KG1 (cell line): ENCODE measurements at places on chromosomes 1 and 21.

GRCh38 chr21:45055861-45056260 is 18.5 kb upstream of the ADARB1 start:
- no peak for DNase-seq

DNA sequence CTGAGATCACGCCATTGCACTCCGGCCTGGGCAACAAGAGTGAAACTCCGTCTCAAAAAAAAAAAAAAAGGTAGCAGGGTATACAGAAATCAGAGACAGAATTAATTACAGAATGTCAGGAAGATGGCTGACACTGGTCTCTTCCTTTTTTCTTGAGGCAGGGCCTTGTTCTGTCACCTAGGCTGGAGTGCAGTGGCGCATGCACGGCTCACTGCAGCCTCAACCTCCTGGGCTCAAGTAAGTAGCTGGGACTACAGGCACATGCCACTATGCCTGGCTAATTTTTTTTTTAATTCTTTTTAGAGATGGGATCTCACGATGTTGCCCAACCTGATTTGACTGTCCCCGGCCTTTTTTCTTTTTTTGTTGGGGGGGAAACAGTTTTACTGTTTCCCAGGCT is 16.4 kb downstream of the RNU5D-1 start:
- no peak for DNase-seq

DNA sequence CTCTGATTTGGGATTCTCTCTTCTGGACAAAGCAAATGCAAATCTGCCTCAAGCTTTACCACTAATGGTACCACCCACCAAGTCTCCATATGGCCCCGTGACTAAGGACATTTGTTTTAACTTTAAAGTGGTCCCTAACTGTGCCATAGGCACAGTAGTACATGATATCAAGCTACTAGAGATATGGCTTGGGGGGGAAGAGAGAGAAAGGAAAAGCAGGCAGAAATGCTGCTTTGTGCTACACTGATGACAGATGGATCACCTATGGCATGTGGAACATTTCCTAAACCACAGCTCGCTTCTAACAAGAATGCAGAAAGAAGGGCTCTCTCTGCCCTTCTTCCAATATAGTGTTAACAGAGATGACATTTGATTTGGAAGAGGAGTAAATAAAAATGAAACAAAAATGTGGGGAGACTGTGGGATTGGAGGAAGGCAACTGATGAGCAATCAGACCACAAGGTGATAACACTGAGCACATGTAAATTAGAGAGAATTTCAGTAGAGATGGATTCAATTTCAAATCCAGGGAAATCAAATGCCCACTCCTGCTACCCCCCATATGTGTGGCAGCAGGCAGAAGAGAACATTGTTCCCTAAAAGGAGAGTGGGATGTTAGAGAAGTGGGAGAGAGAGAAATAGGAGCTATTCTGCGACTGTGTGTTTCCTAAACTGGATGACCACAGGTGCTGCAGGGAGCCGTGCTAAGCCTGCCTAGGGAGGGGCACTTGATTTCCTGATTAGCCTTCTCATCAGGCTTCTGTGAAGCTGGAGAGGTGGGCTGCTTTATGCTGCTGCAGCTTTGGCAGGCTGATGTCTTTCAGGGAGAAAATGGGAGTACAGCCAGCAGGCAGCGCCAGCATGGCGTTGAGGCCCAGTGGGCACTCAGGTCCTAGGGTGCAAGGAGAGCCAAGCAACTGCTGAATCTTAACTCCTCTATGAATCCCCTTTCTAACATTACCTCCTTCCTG is 75.3 kb downstream of the ZNF648 start:
- DNase-seq, result no peak

- DNase-seq, result no peak
These were observed 81.0 kb upstream of the CD55 start for GRCh38 chr1:207240325-207241101.

- peak; percentile 61 for DNase-seq
These were observed 60.1 kb downstream of the F3 start for GRCh38 chr1:94481473-94481933.

GRCh38 chr1:3558036-3558726 is 53.1 kb downstream of the MEGF6 start:
- DNase-seq, result no peak

GRCh38 chr1:107532318-107532717 is 391.5 kb downstream of the NTNG1 start:
- no peak for DNase-seq

DNA sequence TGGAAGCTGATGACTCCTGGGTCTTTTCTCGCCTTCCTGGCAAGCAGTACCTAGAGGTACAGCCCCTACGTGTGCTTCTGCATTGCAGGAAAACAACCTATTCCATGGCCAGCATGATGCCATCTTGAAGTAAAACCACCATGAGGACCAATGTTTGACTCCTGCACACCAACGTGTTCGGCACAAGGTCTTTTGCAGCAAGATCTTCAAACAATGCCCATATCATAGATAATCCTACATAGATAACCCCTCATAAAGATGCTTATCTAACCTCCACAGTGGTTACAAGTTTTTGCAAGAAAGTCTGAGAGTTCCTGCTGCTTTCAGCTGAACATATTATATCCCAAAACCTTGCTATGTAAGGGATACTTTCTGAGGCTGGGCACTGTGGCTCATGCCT is 141.1 kb upstream of the MAP1LC3C start:
- no peak for DNase-seq

GRCh38 chr1:246587032-246587431 is 20.8 kb downstream of the CNST start:
- no peak for DNase-seq

DNA sequence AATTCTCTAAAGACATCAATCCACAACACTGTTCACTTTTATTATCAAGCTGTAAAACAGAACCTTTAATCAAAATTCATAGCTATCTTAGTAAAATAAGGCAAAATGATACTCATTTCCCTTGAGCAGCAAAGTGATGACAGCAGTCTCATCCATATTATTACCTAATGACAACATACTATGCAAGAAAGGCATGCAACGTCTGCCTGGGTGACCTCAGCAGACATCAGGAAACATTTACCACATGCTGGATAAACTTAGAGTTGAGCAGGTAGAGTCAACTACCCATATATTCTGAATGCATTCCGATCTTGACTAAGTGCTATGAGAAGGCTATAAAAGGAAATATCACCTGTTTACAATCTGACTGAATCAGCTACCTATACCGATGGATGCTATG is 145.1 kb downstream of the SIPA1L2 start:
- DNase-seq, result no peak

DNA sequence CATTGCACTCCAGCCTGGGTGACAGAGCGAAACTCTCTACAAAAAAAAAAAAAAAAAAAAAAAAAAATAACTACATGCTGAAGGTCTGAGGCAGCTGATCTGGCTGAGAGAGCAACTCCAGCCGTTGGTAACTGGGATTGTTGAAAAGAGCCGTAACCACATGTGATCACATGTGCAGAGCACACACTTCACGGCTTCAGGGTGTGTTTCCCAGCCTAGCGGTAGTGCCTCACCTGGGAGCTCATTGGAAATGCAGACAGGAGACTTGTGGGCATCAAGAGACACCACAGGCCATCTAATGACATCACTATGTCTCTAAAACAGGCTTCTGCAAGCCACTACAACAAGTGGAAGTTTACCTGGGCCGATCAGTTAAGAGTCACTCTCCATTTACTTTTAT is 11.8 kb upstream of the OTUD7B start:
- DNase-seq, result no peak

GRCh38 chr1:26923711-26924110 is 2.2 kb downstream of the NUDC start:
- DNase-seq, result no peak

- DNase-seq, result no peak
These were observed 130.6 kb upstream of the BRINP3 start for GRCh38 chr1:190608282-190608681.

DNA sequence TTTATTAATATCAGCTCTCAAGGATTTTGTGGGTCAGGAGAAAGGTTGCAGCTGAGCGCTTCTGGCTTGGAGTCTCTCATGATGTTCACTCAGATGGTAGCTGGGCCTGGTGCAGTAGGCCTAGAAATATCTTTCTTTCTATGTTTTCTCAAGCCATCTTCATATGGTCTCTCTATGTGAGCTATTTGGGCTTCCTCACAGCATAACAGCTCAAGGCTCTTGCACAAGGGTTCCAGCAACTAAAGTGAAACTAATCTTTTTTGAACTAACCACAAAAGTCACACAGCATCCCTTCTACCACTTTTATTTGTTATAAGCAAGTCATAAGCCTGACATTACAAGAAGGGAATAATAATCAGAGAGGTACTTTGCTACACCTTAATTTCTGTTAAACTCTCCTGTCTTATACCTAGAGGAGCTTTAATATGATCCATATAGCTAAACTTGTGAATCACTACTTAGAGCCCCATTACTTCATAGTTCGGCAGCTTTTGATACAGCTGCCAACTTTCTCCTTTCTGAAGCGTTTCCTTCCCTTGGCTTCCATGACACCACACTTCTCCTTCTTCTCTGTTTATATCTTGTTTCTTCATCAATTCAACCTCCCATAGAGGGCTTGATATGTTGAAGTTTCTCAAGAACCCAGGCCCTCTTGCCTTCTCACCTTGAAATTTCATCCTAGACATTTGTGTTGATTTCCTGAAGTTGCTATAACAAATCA is 720.2 kb downstream of the LTN1 start:
- DNase-seq, result no peak

- DNase-seq, result no peak
These were observed 1.7 kb downstream of the GPR137B start for GRCh38 chr1:236144033-236144432.

GRCh38 chr21:29656504-29657239 is 283.1 kb downstream of the GRIK1 start:
- peak; percentile 45 for DNase-seq

GRCh38 chr21:24738063-24738462 is 869.2 kb downstream of the MRPL39 start:
- no peak for DNase-seq

DNA sequence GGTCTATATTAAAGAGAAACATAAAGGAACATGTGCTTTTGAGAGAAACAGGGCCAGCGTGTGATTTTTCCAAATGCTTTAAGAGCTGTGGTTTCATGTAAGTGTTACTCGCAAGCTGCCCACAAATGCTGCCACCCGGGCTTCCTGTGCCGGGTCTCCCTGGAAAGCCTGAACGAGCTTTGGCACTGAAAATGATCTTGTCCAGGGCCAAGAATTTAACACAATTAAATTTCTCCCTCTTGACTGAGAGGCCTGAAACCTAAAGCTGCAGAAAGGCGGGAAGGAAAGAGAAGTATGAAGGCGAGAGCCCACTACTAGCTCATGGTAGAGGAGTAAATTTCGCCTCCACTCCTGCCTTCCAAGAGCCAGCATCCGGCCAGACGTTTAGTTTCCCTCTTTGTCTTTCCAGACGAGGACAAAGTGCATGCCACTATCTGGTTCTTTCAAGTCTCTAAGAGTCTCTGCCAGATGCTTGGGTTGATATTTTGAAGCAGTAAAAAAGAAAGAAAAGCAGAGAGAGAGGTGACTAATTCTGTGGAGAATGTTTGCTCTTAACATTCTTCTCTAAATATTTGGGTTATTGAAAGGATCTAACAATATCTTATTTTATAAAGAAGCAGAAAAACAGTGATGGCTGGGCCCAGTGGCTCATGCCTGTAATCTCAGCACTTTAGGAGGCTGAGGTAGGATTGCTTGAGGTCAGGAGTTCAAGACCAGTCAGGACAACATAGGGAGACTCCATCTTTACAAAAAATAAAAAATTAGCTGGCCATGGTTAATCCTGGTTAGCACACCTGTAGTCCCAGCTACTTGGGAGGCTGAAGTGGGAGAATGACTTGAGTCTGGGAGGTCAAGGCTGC is 100.0 kb upstream of the HNRNPU start:
- DNase-seq, result peak; percentile 8

DNA sequence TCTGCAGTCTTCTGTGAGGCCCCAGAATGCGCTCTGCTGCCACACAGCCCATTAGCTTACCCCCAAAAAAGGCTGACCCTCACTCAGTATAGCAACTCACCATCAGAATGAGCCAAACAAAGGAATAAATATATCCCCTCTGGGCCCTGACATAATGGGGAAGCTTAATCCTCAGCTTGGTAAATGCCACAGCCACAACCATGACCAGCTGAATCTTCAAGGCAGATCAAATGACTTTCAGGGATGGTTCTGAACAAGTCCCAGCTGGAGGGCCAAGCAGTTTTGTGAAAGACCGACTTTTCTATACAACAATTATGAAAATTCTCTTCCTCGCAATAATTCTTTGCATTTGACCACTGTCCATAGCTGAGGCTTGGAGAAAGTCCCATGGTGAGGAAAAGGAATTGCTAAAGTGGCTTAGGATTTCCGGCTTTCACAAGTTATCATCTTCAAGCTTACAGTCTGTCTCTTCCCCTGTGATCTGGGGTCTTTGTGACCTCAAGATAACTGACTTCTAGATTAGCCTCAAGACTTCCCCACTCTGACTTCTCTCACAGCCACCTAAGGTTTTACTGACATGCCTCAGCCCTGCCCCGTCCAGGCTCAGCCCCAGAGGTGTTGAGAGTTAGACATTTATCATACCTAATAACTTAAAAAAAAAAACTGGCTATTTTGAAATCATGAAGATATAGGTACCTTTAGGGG is 47.8 kb upstream of the PBX1 start:
- no peak for DNase-seq

DNA sequence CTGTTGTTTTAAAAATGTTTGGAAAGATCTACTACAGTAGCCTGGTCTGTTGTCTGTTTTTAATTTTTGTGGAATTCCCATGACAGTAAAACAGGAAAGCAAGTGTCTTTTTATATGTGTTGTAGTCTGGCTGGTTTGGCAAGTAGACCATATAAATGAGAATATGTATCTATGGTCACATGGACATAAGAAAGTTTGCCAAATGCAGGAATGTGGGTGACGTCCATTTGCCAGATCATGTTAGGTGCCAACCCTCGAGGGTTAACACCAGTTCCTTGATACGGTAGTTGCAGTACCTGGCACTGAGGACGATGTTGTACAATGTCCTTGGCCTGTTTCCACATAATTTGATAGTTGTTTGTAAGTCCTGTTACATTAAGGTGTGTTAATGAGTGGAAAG is 6.2 kb downstream of the DAP3 start:
- DNase-seq, result no peak
